ENCODE measurements at places on chromosomes 3 and 15. TPM values are rescaled to one million over a fixed set of nuclear protein-coding genes. Genes with fewer than 3 reads are reported as not detected.

IMPG2 gene
- polyA plus RNA-seq: 0.35 TPM

PCOLCE2 gene
- polyA plus RNA-seq: 18.2 TPM

C3orf20 gene
- not detected for polyA plus RNA-seq

ISLR gene
- polyA plus RNA-seq: 19.2 TPM

GHSR gene
- 0.24 TPM for polyA plus RNA-seq

DNA sequence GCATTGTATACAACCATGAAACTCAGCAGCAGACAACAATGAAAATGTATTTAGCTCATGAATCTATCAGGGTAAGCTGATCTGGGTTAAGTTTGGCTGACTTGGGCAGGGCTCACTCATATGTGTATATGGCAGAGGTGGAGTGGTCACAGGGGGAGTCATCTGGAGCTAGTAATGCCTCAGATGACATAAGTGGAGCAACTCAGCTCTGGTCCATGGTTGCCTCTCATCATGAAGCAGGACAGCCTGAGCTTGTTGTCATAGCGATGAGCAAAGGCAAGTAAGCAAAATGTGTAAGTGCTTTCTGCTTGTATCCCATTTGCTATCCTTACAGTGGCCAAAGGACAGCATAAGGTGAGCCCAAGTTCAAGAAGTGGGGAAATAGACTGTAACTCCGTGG, 64.5 kb downstream of the ALCAM start:
- DNase-seq: no peak

DNA sequence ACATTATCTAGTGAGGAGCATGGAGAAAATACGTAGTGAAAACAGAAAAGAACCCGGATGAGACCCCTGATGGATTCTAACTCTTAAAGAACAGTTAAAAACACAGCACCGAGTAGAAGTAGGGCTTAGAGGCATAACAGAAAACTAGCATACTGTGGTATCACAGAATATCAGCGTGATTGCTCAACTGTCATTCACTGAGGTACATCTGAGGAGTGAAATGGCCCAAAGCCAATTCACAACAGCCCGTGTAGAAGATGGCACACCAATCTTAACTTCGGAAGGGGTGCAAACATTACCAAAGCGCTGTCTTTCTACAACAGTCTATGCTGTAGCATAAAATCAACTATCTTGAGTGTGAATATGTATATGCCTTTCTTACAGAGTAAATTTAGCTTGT, 1.8 kb downstream of the CLASP2 start:
- no peak for DNase-seq

- no peak for DNase-seq
Observed at GRCh38 chr3:128069271-128069670, 17.0 kb downstream of the SEC61A1 start.

- no peak for DNase-seq
Observed at GRCh38 chr3:171336406-171336805, 123.8 kb downstream of the TNIK start.

- DNase-seq: no peak
Observed at GRCh38 chr3:195703776-195704175, 17.0 kb upstream of the MUC20 start.

GRCh38 chr3:117558681-117559080, 849.1 kb downstream of the TUSC7 start:
- DNase-seq: no peak

GRCh38 chr3:190166948-190167347, 46.3 kb upstream of the P3H2 start:
- DNase-seq: no peak

- no peak for DNase-seq
Observed at GRCh38 chr15:34188711-34189110, 21.2 kb downstream of the KATNBL1 start.

GRCh38 chr15:88089024-88089620, 167.4 kb downstream of the NTRK3 start:
- DNase-seq: no peak

- no peak for DNase-seq
Observed at GRCh38 chr3:133859381-133860234, 36.1 kb downstream of the RAB6B start.

DNA sequence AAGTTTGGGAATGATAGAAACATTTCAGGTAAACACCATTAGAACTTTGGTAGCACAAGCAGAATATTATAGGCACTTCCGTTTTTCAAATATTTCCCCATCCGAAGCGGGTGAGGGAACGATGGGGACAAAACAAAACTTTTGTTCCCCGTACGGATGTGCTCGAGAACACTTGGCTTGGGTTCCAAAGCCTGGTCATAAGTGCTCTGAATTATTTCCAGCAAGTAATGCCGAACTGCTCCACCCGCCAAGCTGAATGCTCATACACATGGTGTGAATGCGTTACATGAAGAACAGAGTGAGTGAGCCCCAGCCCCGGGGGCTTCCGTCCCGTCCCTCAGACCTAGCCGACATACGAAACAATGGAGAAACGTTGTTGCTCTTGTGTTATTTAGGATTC, 438.2 kb upstream of the ARRDC4 start:
- no peak for DNase-seq

- DNase-seq: no peak
Observed at GRCh38 chr3:55523471-55523870, 36.4 kb upstream of the WNT5A start.

DNA sequence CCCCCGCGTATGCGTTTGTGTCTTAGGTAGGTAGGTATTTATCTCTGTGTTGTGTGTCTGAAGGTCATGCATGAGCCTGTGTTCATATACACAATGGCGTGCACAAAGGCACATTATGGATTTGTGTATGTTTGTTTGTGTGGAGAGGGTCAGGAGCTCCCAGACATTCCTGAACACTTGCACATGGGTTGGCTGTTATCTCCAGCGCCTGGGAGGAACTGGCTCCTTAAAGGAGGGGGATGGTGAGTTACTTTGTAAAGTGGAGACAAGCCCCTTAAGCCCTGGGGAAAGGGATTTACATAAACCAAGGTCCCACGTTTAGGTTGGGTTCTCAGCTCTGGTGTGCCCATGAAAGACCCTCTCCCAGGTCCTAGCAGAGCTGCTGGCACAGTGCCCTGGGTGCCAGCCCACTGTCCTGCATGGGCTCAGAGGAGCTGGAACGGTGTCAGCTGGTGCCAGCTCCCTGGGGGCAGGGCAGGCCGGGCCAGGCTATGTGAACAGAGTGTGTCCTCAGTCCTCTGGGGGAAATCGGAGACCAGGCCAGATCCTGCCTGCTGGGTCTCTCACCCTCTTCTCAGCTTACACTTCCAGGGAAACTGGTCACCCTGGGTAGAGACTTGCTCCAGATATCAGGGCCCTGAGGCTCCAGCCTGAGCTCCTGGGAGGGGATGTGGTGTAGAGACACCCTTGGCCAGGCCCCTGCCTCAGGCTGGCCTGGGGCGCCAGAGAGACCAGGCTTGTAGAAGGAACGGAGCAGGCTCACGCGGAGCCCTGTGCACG, 25.1 kb downstream of the SNX33 start:
- no peak for DNase-seq

DNA sequence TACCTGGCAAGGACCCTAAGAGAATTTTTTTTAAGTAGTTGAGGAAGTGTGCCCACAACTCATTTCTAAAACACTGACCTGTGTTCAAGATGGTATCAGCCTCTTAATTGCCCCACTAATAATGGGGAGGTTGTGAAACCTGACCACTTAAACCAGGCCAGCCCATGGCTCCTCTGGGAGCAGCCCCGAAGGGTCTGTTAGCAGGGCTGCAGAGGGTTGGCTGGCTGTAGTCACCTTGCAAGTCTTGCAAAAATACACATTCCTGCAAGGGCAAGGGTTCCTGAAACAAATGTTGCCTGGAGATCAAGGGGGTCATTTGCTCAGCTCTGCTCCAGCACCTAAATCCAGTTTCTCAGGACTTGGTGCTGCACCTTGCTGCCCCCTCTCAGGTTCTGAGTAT, 3.2 kb downstream of the IL17RD start:
- no peak for DNase-seq

DNA sequence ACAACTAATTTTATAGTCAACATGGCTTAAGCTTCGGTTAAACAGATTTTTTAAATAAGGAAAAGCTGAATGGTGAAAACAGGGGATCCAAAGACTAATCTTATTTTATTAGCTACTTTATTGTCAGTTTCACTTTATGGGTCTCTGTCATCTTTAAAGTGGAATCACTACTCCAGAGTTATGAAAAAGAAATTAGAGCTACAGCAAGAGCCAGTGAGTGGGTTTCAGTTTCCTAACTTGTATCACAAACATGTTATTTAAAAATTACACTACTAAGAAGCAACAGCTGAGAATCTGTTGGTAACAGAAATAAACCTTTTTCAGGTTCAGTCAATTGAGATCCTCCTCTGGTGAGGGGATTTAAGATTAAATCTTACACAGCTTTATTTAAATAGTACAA, 10.0 kb downstream of the PHC3 start:
- DNase-seq: no peak

DNA sequence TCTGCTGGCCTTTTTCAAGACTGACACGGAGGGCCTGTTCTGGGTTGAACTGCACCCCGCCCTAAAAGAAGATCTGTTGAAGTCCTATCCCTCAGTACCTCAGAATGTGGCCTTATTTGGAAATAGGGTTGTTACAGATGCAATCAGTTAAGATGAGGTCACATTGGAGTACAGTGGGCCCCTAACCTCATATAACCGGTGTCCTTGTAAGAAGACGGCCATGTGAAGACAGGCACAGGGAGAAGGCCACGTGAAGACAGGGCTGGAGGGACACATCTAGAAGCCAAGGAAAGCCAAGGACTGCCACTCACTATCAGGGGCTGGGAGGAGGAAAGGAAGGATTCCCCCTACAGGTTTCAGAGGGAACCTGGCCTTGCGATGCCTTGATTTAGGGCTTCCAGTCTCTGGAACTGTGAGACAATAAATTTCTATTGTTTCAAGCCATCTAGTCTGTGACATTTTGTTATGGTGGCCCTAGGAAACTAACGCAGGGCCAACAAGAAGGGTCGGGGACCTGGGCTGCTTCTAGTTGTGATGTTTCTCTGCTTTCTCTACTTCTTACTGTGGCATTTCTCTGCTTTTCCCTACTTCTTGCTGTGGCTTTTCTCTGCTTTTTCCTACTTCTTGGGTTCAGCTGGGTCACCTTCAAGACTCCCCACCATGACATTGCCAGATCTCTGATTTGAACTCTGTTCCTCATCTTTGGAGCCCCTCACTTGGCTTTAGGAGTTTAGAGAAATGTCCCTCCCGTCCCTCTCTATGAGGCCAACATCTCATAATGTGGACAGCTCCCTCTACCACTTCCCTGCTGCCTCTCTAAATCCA, 4.8 kb upstream of the CCDC174 start:
- no peak for DNase-seq

- DNase-seq: no peak
Observed at GRCh38 chr15:63992300-63992699, 54.0 kb downstream of the DAPK2 start.
